ENCODE measurements at places on chromosomes 7 and 10.

DNA sequence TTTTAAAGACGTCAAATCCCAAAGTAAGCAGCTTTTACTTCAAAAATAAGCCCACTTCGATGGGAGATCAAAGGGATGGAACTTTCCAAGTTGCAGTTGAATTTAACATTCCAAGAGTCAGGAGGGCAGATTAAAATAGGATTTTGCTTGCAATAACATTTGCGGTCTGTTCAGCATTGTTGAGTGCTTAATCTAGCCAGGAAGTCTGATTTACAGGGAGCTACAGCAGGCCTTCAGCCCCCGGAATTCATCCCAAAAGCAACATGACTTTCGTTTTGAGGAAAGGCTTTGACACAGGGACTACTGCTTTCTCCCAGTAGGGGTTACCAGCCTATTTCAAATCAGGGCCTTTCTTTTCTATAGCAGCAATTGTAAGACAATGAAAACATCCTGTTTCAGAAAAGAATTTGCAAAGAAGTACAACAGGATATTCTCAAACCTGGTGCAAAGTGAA is 279.6 kb upstream of the PITRM1 start:
- no peak for DNase-seq

- no peak for DNase-seq
Observed at GRCh38 chr10:73634421-73634820, 6.9 kb downstream of the MYOZ1 start.

GRCh38 chr10:109205929-109206585 is 717.3 kb downstream of the XPNPEP1 start:
- no peak for DNase-seq

GRCh38 chr10:51007781-51008180 is 66.5 kb upstream of the PRKG1 start:
- DNase-seq, result no peak

GRCh38 chr10:5216801-5217200 is 20.2 kb downstream of the AKR1C4 start:
- DNase-seq, result no peak

DNA sequence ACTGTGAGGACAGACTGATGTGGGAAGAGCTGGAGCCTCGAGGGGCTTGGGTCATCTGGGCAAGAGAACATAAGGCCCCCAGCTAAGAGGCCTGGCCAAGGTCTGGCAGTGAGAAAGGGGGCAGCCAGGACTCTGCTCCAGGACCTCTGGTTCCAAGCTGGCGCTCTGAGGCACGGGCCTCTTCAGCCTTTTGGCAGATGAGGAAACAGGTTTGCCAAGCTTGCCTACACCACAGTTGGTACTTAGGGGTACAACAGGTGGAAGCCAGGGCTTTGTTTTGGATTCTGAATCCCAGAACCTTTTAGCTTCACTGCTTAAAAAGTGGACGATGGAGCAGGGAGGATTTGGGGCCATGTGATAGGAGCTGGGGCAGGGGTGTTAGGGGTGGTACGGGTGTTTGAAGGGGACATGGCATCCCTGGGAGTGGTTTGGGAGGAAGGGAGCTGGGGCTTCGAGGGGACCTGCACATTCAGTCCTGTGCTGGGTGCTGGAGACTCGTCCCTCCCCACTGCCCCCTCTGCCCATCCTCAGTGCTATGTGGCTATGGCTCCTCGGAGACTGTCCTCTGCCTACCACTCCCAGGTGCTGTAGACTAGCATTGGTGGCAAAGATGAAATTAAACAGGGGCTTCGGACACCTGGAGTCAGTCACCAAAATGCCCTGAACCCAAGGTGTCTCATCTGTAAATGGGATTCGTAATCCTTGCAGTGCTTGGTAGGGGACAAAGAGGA is 30.3 kb downstream of the ZNF775 start:
- DNase-seq, result no peak

- no peak for DNase-seq
Observed at GRCh38 chr7:100490483-100491191, 6.9 kb downstream of the NYAP1 start.

DNA sequence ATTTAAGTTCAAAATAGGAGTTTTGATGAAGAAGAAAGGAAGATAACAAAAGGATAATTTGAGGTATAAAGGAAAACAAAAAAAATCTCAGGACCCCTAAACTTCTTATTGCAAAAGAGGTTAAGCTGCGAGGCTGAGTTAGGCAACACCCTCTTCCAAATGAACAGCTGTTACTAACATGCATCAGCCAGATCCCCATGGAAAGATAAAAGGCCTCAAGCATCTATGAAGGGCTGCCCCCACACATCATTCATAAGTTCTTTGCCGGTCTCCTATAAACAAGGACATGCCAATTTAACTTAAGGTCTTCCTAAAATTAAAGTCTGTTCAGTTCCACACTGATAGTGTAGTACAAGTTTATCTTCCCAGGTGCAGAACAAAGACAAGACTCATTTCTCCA is 75.8 kb upstream of the IMMP2L start:
- no peak for DNase-seq

DNA sequence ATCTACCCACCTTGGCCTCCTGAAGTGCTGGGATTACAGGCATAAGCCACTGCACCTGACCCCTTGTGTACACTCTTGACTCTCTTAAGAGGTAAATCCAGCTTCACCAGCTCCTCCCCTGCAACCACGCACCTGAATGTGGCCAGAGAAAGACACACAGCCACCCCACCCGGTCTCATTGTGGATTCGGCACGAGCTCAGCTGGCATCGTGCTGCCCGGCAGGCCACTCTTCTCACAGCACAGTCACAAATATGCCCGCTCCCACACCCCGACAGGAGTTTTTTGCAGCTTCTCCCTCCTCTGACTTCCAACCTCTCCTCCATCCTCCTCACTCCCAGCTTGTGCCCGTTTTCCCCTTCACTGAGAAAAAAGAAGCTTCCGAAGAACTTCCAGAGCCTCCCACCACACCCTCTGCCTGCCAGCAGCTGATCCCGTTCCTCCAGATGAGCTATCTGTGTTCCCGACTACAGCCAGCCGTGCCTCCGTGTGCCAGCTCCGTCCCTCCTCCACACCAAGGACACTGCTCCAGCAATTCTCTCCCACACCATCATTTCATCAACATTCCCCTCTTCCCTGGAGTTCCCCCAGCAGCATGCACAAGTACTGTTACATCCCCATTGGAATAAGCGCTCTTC is 8.0 kb upstream of the SMARCD3 start:
- DNase-seq, result no peak

- no peak for DNase-seq
Observed at GRCh38 chr10:91462423-91462822, 52.3 kb downstream of the HECTD2 start.

- DNase-seq, result no peak
Observed at GRCh38 chr10:78408671-78409472, 375.2 kb downstream of the RPS24 start.

All from D721Med (cell line).